ENCODE measurements at places on chromosomes 12 and 14.

DNA sequence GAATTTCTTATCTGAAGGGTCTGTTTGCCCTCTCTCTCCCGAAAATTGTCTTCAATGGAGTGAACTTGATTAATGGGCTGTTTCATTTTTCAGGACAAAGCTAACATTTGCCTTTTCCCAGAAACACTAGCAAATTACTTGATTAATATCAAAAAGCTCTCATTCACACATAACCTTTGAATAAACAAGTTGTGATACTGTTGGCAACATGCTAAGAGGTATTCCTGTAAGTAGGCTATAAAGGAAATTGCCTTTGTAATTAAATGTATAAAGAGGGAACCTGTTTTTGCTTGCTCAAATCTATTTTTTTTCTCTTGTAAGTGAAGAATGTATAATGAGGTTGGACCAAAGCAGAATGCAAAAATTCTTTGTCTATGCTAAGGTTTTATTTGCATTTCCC, 457.2 kb downstream of the TMTC2 start:
- DNase-seq: peak; percentile 6

GRCh38 chr14:101361044-101361443, 200.3 kb upstream of the DIO3 start:
- no peak for DNase-seq

GRCh38 chr12:71888521-71888920, 49.0 kb downstream of the TBC1D15 start:
- DNase-seq: no peak

GRCh38 chr12:114984634-114985061, 300.7 kb upstream of the TBX3 start:
- no peak for DNase-seq

- no peak for DNase-seq
Observed at GRCh38 chr14:101821528-101821927, 60.0 kb downstream of the PPP2R5C start.

DNA sequence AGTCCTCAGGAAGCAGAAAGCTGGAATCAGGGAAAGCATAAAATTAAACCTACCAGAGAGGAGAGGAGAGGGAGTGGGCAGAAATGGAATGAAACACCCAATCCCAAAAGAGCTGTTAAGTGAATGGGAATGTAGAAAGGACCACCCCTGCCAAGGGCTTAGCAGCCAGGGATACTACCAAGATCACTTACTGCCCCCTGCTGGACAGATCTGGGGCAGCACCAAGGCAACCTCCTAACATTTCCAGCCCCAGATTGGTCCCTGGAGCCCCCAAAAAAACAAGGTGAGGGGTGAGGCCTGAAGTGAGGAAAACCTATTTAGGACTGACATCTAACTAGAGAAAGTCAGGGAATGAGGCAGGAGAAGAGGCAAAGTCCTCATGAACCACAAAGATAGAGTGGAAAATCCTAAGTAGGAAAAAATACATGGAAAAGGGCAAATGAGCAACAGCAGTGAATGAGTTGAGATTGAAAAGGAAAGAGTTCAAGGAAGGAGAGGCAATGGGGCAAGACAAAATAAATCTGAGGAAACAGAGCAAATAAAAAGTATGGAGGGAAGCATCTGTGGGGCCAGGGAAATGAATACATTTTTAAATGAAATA, 11.2 kb upstream of the FKBP11 start:
- DNase-seq: peak; percentile 59

- no peak for DNase-seq
Observed at GRCh38 chr12:59911516-59911915, 315.7 kb downstream of the SLC16A7 start.

DNA sequence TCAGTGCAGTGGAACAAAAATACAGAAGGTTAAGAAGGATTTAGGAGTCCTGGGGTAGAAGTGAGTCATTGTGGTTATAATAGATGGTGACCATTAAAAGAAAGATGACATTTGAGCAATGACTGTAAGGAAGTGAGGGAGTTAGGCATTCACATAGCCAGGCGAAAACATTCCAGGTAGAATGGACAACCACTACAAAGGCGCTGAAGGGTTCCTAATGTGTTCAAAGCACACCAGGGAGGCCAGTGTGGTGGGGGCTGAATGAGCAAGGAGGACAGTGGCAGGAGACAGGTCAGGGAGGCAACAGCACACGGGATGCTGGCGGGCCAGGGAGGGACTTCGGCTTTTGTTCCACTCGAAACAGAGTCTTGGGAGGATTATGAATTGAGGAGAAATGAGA, 129.9 kb downstream of the NPAS3 start:
- DNase-seq: no peak

DNA sequence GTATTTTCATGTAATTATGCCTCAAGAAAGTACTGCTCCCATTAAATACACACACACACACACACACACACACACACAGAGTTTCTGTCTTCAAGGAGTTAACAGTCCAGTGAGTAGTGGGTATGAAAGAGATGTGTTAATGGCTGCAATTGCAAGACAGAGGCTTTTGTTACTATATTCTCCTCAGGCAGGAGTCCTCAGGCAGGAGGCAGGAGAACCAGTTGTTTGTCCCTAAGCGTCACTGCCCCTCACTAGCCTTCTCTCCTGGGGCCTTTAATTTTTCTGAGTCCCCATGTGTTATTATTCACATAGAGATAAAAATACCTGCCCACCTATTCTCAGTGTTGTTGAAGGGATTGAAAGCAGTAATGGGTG, 31.2 kb downstream of the DAD1 start:
- no peak for DNase-seq

- DNase-seq: no peak
Observed at GRCh38 chr12:114186241-114187002, 219.5 kb downstream of the TBX5 start.

DNA sequence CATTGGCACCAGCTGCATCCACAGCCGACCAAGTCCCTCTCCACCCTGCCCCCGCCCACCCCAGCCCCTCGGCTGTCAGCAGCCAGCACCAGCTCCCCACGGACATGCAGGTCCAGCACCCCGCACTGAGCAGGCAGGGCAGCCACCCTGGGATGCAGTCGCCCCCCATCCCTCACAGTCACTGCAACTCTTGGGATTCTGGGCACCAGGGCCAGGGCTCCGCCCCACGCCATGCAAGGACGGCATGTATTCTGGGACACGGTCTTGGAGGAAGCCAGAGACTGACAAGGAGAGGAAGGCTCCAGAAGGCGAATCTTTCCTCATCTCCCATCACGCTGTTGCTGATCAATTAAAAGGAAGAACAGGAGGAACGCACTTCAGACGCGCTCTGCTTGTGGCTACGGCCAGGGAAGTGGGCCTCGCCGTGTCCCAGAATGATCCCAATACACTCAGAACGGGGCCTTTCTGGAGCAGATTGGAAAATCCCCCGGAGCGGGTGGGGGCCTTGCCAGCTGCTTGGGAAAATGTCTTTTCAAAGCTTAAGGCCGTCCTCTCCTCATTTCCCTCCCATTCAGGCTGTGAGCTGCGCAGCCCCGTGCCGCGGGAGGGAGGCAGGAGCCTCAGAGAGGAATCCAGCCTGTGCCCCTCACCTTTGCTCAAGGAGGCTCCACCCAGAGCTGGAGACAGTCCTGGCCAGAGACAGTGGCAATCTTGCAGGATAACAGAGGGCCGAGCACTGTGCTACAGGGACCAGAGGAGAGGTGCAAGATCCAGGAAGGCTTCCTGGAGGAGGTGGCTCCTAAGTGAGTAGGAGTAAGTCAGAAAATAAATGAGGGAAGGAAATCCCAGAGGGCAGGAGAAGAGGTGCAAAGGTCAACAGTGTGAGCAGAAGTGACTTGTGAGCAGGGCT, 54.1 kb upstream of the DIO3 start:
- no peak for DNase-seq

DNA sequence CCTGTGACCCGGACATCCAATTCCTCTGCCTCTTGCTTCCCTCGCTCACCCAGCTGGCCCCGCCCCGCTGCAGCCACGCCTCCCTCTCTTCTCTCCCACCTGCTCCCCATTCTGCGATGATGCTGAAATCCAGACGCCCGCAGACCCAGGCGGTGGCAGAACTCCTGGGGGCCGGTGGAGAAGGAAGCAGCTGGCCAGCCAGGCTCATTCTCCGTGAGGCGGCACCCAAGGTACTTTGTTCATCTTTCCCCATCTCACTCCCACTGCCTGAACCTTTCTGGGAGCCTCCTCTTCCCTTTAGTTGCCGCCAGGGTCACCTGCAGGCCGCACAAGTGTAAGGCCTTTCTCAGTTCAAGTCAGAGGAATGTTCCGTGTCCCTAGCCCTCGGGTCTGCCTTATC, 35.7 kb downstream of the FOXN4 start:
- no peak for DNase-seq

- DNase-seq: no peak
Observed at GRCh38 chr12:92446083-92446460, 256.7 kb upstream of the PLEKHG7 start.

GRCh38 chr12:82327861-82328260, 30.3 kb downstream of the CCDC59 start:
- no peak for DNase-seq

DNA sequence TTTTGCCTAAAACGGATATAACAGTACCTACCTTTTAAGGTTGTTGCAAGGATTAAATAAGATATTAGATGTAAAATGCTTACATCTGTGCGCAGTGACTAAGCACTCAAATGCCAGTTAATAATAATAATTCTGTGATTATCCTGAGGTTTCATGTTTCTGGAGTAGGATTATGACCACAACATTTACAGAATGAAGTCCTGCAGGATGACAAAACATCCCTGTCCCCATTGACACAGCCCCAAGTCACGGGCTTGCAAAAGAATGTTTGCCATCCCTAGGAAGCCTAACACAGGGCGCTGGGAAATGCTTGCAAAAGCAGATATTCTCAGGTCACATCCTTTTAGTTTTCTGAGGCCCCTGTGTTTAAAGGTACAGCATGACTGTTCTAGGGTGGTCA, 20.1 kb downstream of the SUSD6 start:
- DNase-seq: no peak

- no peak for DNase-seq
Observed at GRCh38 chr12:49825971-49826421, 2.2 kb downstream of the NCKAP5L start.

DNA sequence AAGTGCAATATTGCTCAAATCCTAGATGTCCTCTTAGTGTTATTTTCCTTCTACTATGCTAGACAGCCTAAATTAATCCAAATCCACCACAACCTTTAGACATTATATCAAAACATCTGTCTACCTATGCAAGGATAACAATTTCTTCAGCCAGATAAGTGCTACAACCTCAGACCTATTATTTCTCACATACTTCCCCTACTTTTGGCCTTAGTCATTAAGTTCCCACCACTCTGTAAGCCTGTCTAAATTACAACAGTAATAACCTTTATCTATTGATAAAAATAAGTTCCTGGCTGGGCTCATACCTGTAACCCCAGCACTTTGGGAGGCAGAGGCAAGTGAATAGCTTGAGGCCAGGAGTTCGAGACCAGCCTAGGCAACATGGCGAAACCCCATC, 74.0 kb downstream of the KIF21A start:
- no peak for DNase-seq

- DNase-seq: no peak
Observed at GRCh38 chr14:83873669-83874068, 1656.3 kb upstream of the FLRT2 start.

GRCh38 chr12:54082397-54082892, 28.8 kb downstream of the HOXC4 start:
- DNase-seq: no peak

- no peak for DNase-seq
Observed at GRCh38 chr12:22808860-22809259, 183.9 kb downstream of the ETNK1 start.

DNA sequence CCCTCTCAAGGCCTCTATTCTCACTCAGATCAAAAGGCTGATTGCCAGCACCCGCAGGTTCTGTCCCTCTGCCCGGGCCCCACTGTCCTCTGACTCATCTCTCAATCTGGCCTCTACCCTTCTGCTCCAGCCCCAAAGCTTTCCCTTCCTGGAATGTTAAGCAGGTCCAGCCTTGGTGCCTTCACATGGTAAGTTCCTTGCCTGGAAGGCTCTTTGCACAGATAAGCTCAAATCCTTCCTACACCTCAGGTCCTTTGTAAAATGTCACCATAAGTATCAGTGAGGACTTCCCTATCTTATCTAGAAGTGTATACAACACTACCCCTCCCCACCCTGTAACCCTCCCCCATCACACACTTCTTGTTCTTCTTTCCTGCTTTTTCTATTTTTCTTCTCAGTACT, 22.2 kb downstream of the LPCAT3 start:
- no peak for DNase-seq

DNA sequence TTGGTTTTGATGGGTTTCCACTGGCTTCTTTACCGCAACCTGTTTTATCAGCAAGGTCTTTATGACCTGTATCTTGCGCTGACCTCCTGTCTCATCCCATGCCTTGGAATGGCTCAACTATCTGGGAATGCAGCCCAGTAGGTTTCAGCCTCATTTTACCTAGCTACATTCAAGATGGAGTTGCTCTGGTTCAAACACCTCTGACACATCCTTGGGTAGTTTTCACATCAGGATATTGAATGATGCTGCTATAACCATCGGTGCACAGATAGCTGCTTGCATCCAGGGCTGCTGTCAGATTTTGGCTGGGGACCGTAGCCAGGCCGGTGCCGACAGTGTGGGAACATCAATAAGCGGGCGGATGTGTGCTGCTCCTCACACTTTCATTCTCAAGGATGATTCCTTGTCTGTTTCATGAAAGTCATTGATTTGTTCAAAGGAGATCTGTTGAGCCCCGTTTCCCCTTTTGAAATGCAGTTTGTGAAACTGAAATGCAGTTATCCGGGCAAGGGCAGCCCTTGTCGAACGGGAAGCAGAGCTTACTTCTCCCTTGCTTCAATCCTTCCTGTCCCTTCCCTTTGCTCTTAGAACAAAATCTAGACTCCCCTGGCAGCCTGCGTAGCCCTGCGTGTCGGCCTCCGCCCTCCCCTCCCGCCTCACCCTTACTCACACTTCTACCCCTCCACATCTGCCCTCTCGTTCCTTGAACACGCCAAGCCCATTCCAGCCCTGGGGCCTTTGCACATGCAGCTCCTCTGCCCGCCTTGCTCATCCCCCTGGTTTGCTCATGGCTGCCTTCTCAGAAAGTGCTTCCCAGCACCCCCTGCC, 49.2 kb upstream of the NCOR2 start:
- no peak for DNase-seq

- DNase-seq: no peak
Observed at GRCh38 chr14:101118746-101119591, 215.4 kb upstream of the RTL1 start.

All from NCI-H446 (cell line).